Kidney epithelial cell (primary cell): ENCODE measurements at places on chromosomes 11 and 22. TPM values are rescaled to one million over a fixed set of nuclear protein-coding genes. Genes with fewer than 3 reads are reported as not detected.

- DNase-seq = no peak
Observed at GRCh38 chr11:65595543-65596281, at the start of gene KCNK7. KCNK7 (minus strand) TSS chr11:65595800; CDS start chr11:65595772, 28 bp downstream.

HBE1 gene
- total RNA-seq = not detected in 2 replicates

- DNase-seq = peak; percentile 53
Observed at GRCh38 chr11:17985517-17985916, 27.3 kb downstream of the SERGEF start.

HPS4 gene
- total RNA-seq = 43.9 and 46.4 TPM in 2 replicates

DNA sequence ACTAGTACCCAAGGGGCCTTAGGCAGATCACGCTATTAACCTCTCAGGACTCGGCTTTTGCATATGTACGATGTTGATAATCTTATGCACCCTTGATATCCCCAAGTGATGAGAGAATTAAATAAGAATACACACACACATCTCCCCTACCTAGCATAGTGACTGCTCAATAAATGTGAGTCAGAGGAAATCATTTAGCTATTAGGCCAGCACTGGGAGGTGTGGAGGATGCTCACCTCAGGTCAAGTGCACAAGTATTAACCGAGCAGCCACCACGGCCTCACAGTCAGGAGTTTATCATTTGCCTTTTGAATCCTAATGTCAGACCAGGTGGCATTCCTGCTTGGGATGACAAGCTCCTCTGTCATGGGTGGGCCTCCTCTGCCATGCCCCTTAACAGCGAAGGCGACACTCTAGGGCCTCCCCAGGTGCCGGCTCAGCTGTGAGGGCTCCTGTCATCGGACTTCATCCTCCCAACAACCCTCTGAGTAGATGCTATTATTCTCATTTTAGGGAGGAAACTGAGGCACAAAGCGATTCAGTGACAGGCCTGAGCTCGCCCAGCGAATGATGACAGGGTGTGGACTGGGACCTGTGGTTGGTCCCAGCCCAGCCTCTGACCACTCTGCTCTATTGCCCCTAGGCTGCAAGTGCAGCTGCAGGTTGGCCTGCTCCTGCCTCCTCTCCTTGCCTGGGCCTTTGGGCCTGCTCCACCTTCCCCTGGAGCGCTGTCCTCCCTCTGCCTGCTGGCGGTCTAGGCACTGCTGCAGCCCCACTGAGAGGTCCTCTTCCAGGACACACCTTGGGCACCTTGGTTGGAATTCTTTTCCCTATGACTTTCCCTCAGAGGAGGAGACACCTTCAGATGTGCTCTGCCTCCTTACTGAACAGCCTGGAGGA lies 5.0 kb upstream of the SOX10 start:
- no peak for DNase-seq

- no peak for DNase-seq
Observed at GRCh38 chr11:78828676-78829075, 254.0 kb upstream of the NARS2 start.

WEE1 gene
- total RNA-seq = 57.3 and 62.5 TPM in 2 replicates
